ENCODE measurements at places on chromosomes 5 and 9.

DNA sequence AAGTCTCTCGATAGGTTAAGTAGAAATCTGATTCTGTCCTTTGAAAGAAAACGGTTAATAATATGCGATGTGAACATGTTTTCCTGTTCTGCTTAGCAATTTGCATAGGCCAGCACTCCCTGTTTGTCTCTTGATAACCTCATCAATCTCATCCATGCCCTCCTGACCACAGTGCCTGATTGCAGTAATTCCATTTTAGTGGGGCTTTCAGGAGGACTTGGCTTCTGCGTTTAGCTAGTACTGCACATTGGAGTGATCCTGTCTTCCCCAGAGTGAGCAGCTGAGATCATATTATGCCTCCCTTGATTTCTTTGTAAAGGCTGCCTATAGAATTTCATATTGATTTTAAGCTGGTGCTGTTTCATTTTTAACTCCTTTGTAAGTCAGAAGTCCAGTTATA lies 335.9 kb upstream of the ISL1 start:
- DNase-seq, result no peak

- DNase-seq, result no peak
Observed at GRCh38 chr5:1052641-1053390, 44.2 kb downstream of the NKD2 start.

- no peak for DNase-seq
Observed at GRCh38 chr5:144035046-144035740, 135.3 kb downstream of the YIPF5 start.

- DNase-seq, result no peak
Observed at GRCh38 chr5:35458824-35459207, 158.8 kb upstream of the SPEF2 start.

GRCh38 chr9:35306283-35306682 lies 144.5 kb downstream of the UNC13B start:
- DNase-seq, result no peak

DNA sequence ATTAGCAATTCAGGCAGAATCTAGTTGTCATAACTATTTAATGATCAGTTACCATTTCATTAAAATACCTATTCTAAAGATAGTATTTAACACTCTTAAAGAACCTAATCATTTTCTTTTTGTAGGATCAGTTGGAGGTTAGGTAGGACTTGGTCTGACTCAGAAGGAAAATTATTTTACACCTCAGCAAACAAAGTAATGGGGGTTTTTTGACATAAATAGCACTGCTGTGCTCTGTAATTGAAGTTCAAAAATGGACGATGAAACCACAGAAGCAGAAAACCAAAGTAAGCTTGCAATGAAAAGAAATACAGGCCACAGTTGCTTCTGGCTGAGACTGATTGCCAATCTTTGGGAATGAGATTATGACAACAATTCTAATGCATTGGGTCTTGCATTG lies 187.0 kb upstream of the TRPM3 start:
- DNase-seq, result no peak

DNA sequence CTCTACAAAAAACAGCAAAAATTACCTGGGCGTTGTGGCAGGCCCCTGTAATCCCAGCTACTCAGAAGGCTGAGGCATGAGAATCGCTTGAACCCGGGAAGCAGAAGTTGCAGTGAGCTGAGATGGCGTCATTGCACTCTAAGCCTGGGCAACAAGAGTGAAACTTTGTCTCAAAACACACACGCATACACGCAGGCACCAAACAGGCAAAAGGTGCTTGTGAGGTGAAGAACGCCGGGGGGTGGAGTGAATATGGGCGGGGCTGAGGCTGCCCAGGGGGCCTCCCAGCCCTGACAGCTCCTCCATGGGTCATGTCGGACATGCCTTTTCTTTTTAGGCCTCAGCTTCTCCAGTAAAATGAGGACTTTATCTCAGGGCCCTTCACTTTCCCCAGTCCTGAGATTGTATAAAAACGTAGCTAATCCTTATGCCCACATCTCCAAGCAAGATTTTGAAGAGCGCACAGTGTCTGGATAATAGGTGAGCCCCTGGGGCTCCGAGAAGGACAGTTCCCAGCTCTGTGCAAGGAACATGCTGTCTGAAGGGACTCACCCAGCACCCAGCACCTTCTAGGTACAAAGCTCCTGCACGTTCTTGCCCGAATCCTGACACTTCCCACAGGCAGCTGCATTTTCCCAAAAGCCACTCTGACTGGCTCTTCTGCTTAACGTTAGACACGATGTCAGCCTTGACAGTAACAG lies 168.3 kb downstream of the COL23A1 start:
- DNase-seq, result no peak

GRCh38 chr5:160626322-160626721 lies 204.7 kb downstream of the PTTG1 start:
- no peak for DNase-seq

GRCh38 chr9:137085920-137086530 lies 760 bp upstream of the MAN1B1 start:
- DNase-seq, result no peak

DNA sequence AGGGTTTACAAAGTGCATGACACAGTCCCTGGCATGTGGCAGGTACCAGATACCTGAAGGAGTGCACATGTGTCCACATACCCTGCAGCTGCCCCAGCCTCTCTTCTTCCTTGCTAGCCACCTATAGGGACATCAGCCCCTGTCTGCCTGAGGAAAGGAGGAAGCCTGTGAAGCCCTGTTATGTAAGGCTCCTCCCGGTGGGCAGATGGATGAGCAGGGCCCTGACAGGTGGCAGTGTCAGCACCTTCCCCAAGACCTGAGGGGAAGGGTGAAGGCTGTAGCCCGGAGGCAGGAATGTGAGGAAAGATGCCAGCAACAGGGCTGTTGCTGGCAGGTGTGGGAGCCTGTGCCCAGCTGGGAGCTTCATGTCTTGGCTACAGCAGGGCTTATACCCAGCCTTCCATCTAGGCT lies 21.7 kb downstream of the TCF7 start:
- DNase-seq, result no peak

- DNase-seq, result no peak
Observed at GRCh38 chr5:24804221-24804681, 159.5 kb upstream of the CDH10 start.

GRCh38 chr9:7794196-7794595 lies 5.4 kb downstream of the DMAC1 start:
- no peak for DNase-seq

DNA sequence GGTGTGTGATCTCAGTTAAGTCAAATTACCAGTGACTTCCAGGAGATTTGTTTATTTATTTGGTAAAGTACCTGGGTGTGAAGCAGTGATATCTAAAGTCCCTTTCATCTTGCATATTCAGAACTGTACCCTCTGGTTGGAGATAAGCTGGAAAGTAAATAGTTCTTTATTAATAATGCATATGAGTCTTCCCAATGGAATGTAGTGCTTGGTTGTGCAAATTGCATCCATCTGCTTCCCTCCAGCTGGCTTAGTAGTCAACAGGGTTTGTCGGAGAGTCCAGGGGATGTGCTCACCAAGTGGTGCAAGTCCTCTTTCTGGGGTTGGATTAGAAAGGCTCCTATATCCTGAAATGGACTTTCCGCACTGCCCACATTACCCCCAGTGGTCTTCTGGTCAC lies 42.0 kb downstream of the TRPM3 start:
- DNase-seq, result no peak

DNA sequence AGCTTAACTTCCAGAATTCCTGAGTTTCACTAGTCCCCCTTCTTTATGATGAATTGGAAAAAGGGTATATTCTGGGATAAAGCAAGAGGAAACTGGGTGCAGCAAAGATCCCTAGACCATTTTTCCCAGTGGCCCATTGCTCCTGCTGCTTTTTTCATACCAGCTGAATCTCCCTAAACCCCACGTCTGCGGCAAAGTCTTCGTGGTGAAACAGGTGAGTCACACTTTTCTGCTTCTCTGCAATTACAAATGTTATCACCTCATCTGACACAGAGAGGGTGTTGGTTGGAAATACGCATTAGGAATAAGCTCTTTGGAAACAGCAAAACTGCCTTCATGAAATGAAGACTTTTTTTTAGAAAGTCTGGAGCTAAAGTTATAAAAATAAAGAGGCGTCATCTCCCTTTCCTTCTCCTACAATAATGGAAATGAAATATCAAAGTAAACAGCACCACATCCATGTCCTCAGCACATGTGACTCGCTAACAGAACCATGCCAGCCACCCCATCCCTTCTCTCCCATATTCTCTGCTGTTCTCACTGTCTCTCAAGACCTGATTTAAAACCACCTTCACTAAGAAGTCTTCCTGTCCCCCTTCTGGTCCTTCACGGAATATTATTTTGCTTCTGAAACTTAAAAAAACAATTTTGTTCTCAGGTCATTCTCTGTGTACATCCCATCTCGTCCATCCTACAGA lies 39.5 kb upstream of the GLRX start:
- no peak for DNase-seq

DNA sequence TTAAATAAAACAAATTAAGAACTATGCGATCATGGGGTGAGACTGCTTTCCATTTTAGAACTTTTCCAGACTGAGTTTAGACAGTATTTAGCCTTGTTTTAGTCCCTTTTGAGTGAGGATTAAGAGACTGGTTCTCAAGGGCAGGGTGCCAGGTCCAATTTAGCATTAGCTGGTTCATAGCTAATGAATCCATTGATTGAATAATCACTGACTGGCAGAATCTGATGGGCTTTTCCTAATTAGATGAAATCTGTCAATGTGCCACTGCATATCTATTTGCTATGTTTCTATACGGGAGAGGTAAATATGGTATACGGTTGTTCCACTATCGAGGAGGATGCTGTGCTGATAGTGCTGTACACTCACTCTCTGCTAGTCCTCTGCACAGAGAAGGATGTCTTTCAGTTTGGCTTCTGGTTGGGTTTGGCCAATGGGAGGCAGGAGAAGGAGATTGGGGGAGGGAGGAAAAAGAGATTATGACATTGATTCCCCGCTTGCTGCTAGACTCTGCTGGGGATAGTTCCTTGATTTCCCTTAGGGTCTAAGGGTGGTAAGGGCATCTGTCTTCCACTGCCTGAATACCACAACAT lies 496.6 kb downstream of the CTNND2 start:
- no peak for DNase-seq

DNA sequence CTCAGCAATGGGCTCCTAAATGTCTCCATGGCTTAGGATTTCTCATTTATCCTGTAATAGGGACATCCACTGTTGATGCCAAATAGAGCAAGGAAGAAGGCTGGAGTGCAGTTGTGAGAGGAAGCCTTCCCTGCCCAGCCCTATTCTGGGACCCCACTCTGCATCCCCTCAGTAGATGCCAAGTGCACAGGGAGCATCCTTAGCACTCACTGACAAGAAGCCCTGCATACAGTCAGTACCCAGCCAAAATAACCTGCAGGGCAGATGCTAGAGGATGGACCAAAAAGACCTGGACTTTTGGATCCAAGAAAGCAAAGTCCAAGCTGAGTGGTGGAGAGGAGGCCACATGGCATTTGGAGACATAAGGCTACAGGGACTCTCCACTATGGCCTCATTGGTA lies 113.5 kb upstream of the SPOCK1 start:
- DNase-seq, result no peak

GRCh38 chr9:16726029-16726428 lies 144.4 kb downstream of the BNC2 start:
- DNase-seq, result no peak

DNA sequence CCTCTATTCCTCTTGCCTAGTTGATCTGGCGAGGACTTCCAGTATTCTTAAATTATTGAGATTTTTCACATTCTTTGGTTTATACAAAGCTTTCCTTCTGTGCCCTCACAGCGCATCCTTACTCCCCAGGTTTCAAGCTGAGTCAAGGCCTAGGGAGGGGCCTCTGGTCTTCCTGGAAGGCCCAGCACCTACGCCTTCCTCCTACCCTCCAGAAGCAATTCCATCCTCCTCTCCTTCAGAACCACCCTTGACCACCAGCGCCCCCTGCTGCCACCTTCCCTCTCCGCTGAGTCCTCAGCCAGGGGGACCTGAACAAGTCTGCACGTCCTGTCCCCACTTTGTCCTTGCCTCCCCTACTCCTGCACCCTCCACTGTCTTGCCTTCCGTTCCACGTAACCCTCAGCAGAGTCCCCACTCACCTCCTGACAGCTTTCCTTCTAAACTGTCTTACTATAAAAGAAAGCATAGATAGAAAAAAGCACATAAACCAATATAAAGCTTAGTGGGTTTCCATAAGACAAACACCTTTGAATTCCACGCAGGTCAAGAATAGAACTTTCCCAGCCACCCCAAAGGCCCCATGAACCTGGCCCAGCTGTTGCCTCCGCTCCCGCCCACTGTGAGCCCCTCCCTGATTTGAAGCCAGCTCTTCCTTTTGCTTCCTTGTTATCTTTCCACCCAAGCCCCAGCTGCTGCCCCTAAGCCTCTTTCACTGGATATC lies 63.0 kb upstream of the CTSL start:
- DNase-seq, result no peak

- DNase-seq, result no peak
Observed at GRCh38 chr9:78050421-78050820, 18.8 kb upstream of the GNAQ start.

DNA sequence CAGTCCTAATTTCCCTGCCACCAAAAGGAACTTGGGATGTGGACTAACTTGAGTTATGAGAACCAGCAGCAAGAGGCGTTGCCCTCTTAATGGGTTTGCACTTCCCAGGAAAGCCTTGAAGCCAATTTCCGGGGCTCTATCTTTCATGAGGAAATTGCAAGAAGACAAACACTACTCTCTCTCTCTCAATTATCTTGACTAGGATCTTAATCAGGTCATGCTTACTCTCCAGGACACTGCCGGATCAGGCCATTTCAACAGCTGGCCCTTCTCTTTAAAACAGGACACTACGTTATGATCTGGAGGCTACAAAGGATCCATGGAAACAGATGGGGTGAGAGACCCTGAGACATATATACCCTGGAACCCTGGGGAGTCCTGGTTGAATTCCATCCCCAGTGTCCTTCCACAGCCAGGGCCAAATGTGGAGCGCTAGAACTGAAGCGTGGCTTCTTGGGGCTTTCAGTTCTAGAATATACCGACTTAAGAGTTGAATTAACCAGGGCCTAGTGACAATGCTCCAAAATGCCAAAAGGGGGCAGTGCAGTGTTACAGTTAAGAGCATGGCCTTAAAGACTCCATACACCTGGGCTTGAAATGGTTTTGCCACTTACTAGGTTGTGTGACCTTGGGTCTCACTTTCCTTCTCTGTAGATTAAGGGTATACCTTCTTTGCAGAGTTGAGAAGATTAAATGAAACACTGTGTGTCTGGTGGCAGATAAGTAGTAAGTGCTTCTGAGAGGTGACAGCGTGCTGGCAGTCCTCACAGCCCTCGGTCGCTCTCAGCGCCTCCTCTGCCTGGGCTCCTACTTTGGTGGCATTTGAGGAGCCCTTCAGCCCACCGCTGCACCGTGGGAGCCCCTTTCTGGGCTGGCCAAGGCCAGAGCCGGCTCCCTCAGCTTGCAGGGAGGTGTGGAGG lies 21.1 kb downstream of the FAM219A start:
- DNase-seq, result no peak

Data from thoracic aorta (tissue), 2 donors.